ENCODE measurements at places on chromosomes 3 and 15. TPM values are rescaled to one million over a fixed set of nuclear protein-coding genes. Genes with fewer than 3 reads are reported as not detected.

DNA sequence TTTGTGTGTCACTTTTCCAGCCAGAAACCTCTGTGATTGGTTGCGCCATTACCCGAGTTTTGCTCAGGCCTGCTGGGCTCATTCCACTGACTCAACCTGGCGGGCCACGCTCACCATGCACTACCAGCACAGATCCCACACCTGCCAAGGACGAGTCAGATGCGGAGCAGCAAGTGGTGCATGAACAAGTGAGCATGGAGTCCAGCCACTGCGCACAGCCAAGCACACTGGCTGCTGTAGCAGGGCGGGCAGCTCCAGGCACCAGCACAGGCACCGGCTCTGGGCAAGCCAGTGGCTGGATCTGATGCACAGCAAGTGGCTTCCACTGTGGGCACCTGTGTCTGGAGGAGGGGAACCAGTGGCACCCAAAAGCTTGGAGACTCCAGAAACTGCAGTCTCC, 110.4 kb downstream of the CBLB start:
- no peak overlapping the region for H3K4me3 ChIP-seq
- no peaks in the 10 kb centered on the region for H3K27me3 ChIP-seq
- H3K27ac ChIP-seq: no peak overlapping the region
- DNase-seq: peak; percentile 40
- peaks cover 18% of the 10 kb centered on the region for H3K36me3 ChIP-seq
- peaks cover 15% of the 10 kb centered on the region for H3K4me1 ChIP-seq

- peaks cover 19% of the 10 kb centered on the region for H3K36me3 ChIP-seq
- no peak overlapping the region for H3K27ac ChIP-seq
- DNase-seq: no peak
These were observed 275.6 kb downstream of the BBX start for GRCh38 chr3:107798381-107798780.

DNA sequence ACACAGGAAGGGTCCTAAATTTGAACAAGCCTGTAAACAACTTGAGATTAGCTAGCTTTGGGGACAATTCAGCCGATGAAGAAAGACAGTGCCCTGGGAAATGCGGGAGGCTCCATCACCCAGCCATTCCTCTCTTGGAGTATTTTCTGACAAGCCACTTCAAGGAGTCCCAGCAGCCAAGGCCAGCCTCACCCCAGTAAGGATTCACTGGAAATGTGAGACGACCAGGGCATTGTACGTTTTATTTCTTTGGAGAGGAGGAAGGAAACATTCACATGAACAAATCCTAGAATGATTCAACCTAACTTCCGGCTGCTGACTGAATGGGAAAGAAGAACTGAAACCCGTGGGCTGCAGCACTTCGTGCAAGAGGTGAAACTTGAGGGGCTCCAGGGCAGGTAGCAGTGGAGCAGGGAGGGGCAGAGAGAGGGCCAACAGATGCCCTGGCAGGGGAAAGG, 116.4 kb upstream of the ARHGEF3 start:
- DNase-seq: no peak
- no peaks in the 10 kb centered on the region for H3K36me3 ChIP-seq
- peaks cover 51% of the 10 kb centered on the region for H3K4me1 ChIP-seq
- H3K27ac ChIP-seq: peak overlapping the region; percentile 78
- no peak overlapping the region for H3K4me3 ChIP-seq

DNA sequence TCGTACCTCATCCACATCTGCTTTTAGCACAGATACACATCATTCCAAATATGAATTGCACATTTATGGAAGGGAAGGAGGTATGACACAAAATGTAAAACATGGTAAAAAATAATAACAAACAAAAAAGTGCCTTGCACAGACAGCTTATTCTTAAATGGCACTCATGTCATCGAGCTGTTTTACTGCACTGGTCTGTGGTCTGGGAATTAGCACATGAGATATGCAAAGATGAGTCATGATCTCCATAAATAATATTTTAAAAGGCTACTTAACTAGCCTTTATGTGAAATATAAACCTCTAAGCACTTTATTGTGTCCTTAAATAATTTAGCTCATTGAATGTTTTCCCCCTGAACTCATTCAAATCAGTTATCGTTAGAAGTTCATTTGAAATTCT, 142.2 kb upstream of the ZNF385D start:
- DNase-seq: no peak
- H3K4me3 ChIP-seq: no peak overlapping the region
- H3K27ac ChIP-seq: no peak overlapping the region
- H3K4me1 ChIP-seq: no peaks in the 10 kb centered on the region
- no peaks in the 10 kb centered on the region for H3K36me3 ChIP-seq
- no peaks in the 10 kb centered on the region for H3K27me3 ChIP-seq

The ZNF385D gene
- 0.76 TPM for total RNA-seq

The CACNA2D2 gene
- 203 TPM for total RNA-seq

- no peak overlapping the region for H3K27ac ChIP-seq
- no peak for DNase-seq
- no peaks in the 10 kb centered on the region for H3K36me3 ChIP-seq
- peak overlapping the region; percentile 99 for H3K4me3 ChIP-seq
These were observed 4.2 kb downstream of the SKIL start for GRCh38 chr3:170361711-170362110.

- DNase-seq: no peak
- H3K27me3 ChIP-seq: no peaks in the 10 kb centered on the region
- peaks cover 18% of the 10 kb centered on the region for H3K4me1 ChIP-seq
These were observed 604 bp upstream of the MED12L start for GRCh38 chr3:151084893-151085226.

The ATP13A5 gene
- total RNA-seq: 0.66 TPM

GRCh38 chr15:71638876-71639275, 171.5 kb upstream of the NR2E3 start:
- H3K4me3 ChIP-seq: no peak overlapping the region
- no peaks in the 10 kb centered on the region for H3K36me3 ChIP-seq
- H3K4me1 ChIP-seq: no peaks in the 10 kb centered on the region
- H3K27ac ChIP-seq: no peak overlapping the region
- H3K27me3 ChIP-seq: no peaks in the 10 kb centered on the region
- DNase-seq: no peak

The CGNL1 gene
- total RNA-seq: 53.4 TPM

DNA sequence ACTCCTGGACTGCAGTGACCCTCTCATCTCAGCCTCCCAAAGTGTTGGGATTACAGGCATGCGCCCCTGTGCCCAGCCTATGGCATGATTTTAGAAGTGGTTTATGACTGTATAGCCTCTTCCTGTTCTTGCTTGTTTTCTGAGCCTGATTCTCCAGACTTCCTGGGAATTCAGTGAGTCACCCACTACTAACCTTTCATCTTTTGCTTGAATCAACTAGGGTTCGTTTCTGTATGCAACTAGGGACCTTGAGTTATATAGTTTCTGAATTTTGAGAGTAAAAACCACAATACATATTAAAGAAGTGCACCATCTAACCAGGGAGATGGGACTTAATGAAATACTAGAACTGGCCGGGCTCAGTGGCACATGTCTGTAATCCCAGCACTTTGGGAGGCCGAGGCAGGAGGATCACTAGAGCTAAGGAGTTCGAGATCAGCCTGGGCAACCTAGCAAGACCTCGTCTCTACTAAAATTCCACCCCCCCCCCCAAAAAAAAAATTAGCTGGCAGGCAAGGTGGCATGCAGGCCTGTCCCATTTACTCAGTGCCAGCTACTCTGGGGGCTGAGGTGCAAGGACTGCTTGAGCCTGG, 76.0 kb downstream of the ZNF609 start:
- H3K4me1 ChIP-seq: peaks cover 10% of the 10 kb centered on the region
- no peaks in the 10 kb centered on the region for H3K27me3 ChIP-seq
- H3K36me3 ChIP-seq: no peaks in the 10 kb centered on the region
- H3K4me3 ChIP-seq: no peak overlapping the region

The CRYGS gene
- total RNA-seq: 3.1 TPM

The LIPH gene
- 63.1 TPM for total RNA-seq

DNA sequence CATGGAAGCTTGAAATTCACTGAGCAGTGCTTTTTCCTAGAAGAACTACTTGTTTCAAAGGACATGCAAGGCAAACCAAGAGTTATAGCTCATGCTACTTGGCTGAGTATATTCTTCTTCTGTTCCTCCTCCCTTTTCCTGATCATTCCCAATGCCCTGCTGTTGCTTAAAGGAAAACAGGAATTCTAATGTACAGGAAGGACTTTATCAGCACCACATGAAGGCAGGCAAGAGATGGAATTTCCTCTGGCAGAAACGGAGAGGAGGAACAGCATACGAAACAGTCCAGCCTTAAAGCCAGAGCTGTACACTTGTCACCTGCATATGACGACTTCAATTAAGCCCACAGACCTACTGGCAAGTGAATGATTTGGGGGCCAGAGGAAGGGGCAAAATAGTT, 15.7 kb downstream of the MEIS2 start:
- H3K27me3 ChIP-seq: no peaks in the 10 kb centered on the region
- DNase-seq: no peak

- H3K4me3 ChIP-seq: no peak overlapping the region
- no peak overlapping the region for H3K27ac ChIP-seq
- H3K36me3 ChIP-seq: no peaks in the 10 kb centered on the region
- no peak for DNase-seq
These were observed 56.5 kb upstream of the PLSCR4 start for GRCh38 chr3:146307456-146307725.

The PP2D1 gene
- not detected for total RNA-seq

GRCh38 chr3:175646865-175647264, 787.7 kb downstream of the NAALADL2 start:
- no peak for DNase-seq
- no peaks in the 10 kb centered on the region for H3K36me3 ChIP-seq
- H3K4me1 ChIP-seq: no peaks in the 10 kb centered on the region
- H3K27ac ChIP-seq: no peak overlapping the region
- H3K27me3 ChIP-seq: no peaks in the 10 kb centered on the region
- H3K4me3 ChIP-seq: no peak overlapping the region

The CPA3 gene
- total RNA-seq: 63.2 TPM

The ATP11B gene
- 98.4 TPM for total RNA-seq

GRCh38 chr15:30043211-30043655, 39.5 kb upstream of the GOLGA8J start:
- DNase-seq: no peak
- H3K36me3 ChIP-seq: no peaks in the 10 kb centered on the region
- H3K27me3 ChIP-seq: no peaks in the 10 kb centered on the region
- H3K4me3 ChIP-seq: no peak overlapping the region
- no peak overlapping the region for H3K27ac ChIP-seq

The SI gene
- total RNA-seq: not detected

- peaks cover 37% of the 10 kb centered on the region for H3K36me3 ChIP-seq
- H3K4me1 ChIP-seq: peaks cover 51% of the 10 kb centered on the region
- DNase-seq: no peak
- H3K27me3 ChIP-seq: no peaks in the 10 kb centered on the region
- H3K4me3 ChIP-seq: no peak overlapping the region
These were observed 2.7 kb downstream of the AP2M1 start for GRCh38 chr3:184177331-184177731.

DNA sequence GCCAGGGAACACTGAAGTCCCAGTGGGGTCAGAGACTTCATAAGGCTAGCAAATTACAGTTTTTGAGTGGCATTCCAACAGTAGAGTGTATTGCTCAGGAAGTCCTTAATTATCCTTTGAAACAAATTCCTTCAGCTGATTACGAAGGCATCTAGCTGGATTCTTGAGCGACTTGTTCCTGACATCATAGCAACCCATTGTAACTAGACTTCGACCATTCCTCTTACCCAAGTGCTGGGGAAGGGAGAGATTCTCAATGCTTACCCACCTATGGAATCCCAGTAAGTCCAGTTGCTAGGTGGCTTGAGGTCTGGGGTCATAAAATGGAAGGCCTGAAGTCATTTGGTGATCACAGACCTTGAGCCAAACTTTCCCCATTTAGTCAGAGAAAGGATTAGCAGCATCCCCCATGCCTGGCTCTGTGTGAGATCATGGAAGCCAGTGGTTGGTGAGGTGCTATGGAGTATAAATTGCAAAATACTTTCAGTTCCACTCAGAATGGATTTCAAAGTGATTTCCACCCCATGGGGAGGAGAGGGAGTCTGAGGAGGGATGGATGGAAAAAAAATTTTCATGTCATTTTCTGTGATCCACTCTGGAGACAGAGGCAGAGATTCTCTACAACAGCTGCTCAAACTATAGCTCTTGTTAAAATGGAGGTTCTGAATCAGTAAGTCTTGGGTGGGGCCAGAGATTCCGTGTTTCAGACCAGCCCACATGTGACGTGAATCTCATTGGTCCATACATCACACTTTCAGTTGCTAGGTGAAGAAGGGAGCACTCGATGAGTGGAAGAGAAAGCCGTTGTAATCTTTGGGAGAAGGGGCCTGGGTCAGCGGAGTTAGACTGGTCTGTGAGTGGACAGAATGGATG, 45.7 kb downstream of the CD86 start:
- no peaks in the 10 kb centered on the region for H3K27me3 ChIP-seq
- no peaks in the 10 kb centered on the region for H3K36me3 ChIP-seq
- no peak overlapping the region for H3K4me3 ChIP-seq
- DNase-seq: no peak
- no peaks in the 10 kb centered on the region for H3K4me1 ChIP-seq
- no peak overlapping the region for H3K27ac ChIP-seq

GRCh38 chr3:23330568-23330967, 127.4 kb downstream of the UBE2E2 start:
- no peaks in the 10 kb centered on the region for H3K36me3 ChIP-seq
- H3K27me3 ChIP-seq: no peaks in the 10 kb centered on the region
- no peak overlapping the region for H3K4me3 ChIP-seq
- H3K27ac ChIP-seq: no peak overlapping the region

- peak overlapping the region; percentile 98 for H3K27ac ChIP-seq
- H3K4me1 ChIP-seq: peaks cover 35% of the 10 kb centered on the region
- H3K4me3 ChIP-seq: no peak overlapping the region
- DNase-seq: no peak
These were observed 1.9 kb upstream of the RAB43 start for GRCh38 chr3:129123314-129124060.

The COL8A1 gene
- 184 TPM for total RNA-seq

DNA sequence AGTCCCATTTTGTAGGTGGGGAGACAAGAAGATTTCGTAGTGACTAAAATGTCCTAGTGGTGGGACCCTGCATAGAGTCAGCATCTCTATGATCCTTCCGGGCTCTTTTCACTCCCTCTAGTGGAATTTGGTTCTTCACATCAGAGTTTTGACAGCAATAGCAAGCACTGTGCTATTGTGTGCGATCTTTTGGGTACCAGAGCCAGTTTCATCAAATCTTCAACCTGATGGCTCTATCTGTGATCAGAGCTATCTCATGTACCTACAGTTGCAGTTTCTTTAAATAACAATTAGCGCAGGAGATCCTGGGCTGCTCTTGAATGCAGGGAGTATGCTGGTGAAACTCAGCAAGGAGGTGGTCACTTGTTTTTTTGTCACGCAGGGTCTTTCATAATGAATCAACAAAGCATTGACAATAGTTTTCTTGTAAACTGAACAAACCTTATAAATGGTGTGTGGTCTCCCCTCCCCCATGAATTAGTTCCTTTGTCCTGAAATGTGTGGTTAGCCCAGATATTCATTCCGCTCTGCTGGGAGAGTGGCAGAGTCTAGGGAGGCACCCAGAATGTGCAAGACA, 257.2 kb upstream of the SOX2 start:
- no peak for DNase-seq
- H3K27me3 ChIP-seq: no peaks in the 10 kb centered on the region
- no peak overlapping the region for H3K4me3 ChIP-seq
- H3K36me3 ChIP-seq: no peaks in the 10 kb centered on the region
- H3K27ac ChIP-seq: no peak overlapping the region

The B3GNT5 gene
- 36.9 TPM for total RNA-seq

The TM4SF4 gene
- not detected for total RNA-seq
